NB4 (cell line): ENCODE measurements at places on chromosomes 7 and 10.
A peak's percentile ranks its signal among the peaks of the same experiment; 100 is the strongest.

DNA sequence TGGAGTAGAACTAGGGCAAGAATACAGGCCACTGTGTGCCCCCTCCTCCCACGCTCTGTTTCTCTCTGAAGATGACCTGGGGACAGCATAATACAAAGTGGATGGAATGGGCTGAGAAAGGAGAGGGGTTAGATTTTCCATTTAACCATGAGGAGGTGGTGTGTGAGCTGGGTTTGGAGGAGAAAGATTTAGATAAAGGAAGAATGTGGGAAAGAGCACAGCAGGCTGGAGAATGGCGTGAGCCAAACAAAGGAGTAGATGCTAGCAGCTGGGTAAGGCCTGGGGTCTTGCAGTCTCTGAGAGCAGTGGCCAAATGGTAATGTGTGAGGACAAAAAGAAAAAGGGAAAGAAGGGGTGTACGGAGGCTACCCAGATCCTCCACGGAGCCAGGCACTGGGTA lies 8.6 kb downstream of the PNLIPRP2 start:
- no peak for DNase-seq

DNA sequence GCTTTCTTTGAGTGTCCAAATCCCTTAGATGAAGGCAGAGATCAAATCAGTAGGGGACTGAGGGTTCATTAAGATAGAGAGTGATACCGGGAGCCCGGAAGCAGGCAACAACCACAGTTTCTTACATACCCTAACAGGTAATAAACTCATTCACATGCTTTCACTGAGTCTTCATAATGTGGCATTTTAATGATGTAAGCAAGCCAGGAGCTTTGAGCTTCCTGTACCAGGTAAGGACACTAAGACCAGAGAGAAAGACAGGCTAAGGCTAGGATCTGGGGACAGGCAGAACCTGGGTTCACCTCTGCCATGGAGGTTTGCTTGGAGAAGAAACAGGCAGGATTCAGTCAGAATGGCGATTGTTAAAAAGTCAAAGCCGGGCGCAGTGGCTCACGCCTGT lies 618.3 kb downstream of the GALNT17 start:
- no peak for DNase-seq

DNA sequence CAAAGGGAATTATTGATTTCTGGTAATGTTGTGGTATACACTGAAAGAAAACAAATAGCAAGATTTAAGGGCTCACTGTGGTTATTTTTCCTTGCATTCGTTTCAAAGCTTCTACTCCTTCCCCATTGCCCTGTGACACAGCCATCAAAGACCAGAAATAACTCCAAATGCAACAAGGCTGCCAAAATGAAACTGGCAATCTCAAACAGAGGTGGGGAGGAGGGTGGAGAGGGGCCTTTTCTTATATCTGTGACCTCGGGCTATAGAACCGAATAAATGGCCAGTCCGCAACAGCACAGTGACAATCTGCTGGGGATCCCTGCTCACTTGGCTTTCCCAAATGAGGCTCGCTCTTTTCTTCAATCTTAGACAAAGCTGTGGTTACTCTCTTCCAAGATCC lies 17.4 kb upstream of the SPOCK2 start:
- DNase-seq = no peak

GRCh38 chr10:35043796-35044344 lies 46.3 kb downstream of the CUL2 start:
- no peak for DNase-seq

- peak; percentile 96 for DNase-seq
Measured at GRCh38 chr7:141945356-141945755, 1.4 kb downstream of the CLEC5A start.
